ENCODE measurements at places on chromosomes 16 and 17.

- no peak for DNase-seq
Observed at GRCh38 chr17:31147507-31148202, 52.9 kb downstream of the NF1 start.

GRCh38 chr17:38898812-38899348, 26.5 kb upstream of the LASP1NB start:
- DNase-seq = no peak

GRCh38 chr16:10992797-10993196, 48.4 kb downstream of the CLEC16A start:
- no peak for DNase-seq

- DNase-seq = no peak
Observed at GRCh38 chr16:75226550-75227360, 8.0 kb downstream of the CTRB1 start.

GRCh38 chr17:11882716-11883115, 114.6 kb downstream of the ZNF18 start:
- no peak for DNase-seq

DNA sequence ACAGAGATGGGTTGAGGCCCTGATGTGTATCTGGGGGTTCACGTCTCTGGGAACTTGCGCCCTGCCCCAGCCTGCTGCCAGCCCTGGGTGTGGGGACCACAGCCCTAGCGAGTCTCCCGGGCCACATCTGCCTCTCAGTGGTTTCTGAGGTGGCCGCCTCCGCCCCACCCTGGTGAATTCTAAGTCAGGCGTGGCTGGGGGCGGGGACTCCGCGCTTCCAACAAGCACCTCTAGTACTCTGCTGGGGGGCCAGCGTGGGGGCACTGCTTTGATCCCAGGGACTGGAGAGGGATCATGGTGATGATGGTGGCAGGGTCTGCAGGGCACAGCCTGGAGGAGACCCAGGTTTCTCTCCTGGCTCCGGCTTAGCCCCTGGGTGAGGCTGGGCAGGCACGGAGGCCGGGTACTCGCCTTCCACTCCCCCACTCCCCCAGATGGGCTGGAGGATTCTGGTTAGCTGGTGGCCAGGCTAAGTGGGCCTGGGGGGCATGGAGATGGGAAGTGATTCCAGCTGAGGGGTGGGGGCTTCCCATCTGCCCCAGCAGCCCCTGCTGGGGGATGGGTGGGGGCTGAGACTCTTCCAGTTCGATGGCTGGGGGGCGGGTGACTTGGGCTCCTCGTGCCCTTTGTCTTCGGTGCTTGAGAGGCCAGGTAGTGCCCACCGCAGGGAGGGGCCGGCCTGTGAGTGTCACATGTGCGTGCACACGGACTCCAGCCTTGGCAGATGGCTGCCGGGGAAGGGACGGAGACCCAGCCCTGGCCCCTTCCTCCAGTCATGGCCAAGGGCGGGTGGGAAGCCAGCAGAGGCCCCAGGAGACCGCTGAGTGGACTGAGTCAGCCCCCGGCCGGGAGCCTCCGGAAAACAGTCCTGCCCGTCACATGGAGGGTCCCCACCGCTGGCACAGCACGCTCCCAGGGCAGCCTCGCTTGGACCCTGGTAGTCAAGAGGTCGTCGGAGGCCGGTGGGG, 3.9 kb downstream of the GLIS2 start:
- DNase-seq = no peak

DNA sequence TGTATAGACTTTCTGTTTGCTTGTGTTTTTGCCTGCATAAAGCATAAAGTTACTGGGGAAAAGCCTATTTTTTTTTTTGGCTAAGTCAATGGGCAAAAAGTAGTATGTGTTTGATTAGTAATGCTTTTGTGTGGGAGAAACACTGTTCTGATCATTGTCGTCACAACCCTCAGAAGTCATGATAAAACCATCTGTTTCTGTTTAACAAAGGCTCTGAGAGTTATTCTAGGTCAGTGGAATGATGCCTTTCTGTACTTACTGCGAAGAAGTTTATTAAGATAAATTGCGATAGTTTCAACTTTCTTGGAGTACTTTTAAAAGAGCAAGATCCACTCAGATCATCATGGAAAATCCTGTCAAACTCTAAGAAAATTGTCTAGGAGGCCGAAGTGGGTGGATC, 80.9 kb downstream of the PRKCA start:
- no peak for DNase-seq

- DNase-seq = no peak
Observed at GRCh38 chr17:47692895-47693730, 848 bp upstream of the TBKBP1 start.

DNA sequence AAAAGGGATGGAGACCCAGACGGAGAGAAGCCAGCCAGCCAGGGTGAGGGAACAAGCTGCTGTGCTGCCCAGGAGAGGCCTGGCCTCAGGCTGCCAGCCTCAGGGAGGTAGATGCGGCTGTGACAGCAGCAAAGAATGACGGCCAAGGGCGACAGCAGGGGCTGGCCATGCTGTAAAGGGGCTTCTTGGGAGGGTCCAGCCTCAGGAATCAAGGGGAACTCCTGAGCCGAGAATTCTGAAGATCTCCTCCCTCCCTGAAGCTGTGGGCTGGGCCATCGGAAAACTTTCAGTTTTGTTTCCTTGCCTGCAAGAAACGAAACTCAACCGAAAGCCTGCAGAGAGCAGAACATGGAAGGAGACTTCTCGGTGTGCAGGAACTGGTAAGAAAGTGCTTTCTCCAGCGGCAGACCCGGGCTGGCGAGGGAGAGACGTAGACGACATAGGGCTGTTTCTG, at the start of gene XAF1:
TSS of gene XAF1 (plus strand) at position 316 of the 454 bp plus-strand sequence. CDS start at position 349, 33 bp downstream.
- DNase-seq = no peak

DNA sequence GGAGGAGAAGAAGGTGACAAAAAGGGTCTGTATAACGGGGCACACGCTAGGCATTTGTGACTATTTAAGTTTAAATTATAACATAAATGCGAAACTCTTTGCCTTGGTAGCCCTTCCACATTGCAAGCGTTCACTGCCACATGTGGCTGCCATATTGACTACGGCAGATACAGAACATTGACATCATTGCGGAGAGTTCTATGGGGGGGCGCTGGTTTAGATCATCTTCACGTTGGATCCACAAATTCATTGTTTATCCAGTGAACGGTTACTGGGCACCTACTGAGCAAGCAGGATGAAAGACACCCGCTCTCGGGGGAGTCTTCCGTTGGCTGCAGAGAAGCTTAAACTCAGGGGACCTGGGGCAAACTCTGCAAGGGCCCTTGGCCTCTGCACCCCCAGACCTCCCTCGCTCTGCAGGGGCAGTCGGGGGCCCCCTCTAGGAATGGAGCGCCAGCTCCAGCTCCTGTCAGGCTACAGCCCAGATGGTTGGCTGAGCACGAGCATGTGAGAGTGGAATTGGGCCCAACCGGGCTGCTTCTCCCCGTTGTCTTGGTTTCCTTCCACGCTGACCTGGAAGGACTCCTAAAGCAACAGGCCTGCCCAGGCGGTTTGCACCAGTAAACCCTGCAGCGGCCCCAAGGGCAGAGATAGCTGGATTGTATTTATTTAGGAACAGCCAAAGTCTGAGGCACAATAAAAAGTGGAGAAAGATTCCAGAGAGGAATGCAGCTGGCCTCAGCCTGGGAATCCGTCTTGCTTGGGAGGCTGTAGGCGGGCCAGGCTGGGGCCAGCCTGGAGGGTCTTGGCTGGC, 172.2 kb downstream of the SEC14L1 start:
- DNase-seq = no peak

DNA sequence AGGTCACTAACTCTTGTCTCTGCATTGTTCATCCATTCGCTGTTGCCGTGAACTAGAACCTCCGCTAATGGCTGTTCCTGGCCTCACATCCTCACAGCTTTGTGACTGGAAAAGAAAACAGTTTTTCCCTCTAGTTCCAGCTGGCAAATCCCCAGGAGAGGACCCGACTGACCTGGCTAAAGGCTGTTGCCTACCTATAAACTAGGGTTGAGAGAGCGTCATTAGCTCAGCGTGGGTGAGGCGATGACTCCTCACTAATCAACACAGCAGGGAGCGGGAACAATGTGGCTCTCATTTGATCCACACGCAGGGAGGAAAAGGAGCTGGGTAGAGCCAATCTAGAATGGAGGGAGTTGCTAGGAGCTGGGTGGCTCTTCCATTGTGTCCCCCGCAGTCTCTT, 282.1 kb upstream of the IRX5 start:
- no peak for DNase-seq

DNA sequence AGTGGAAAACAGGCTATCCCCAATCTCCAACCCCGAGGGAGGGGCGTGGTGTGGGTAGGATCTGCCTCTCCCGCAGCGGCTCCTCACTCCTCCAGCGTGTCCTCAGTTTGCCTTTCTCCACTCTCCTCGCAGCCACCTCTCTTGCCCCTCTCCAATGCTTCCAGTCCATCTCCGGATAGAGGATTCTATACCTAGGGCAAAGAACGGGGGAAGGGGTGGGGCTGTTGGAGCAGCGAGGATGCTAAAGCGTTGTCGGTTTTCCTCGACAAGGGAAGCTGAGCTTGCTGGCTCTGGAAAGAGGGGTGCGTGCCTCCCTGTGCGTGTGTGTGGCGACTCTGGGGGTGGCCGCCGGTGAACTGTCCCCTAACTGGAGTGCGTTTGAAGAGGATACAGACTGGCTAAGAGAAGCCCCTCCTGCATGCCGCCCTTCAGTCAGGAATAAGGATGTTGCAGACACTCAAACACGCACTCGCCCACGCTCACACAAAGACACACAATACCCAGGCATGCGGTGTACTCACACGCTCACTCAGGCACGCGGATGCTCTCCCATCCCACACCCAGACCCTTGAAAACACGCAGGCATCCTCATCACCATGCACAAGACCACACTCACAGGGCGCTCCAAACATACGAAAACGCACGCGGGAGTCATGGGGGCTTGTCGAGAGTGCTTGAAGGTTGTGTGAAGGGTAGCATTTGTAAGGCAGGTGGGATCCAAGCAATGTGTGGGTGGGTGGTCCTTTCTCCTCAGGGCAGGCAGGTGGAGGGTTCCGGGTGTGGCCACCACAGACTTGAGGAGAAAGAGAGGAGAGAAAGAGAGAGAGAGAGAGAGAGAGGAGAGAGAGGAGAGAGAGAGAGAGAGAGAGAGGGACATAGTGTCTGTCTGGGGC, 655 bp upstream of the GPR139 start:
- no peak for DNase-seq

- no peak for DNase-seq
Observed at GRCh38 chr16:67917852-67918236, 13.8 kb downstream of the CTRL start.

- no peak for DNase-seq
Observed at GRCh38 chr17:45332989-45333701, 16.3 kb upstream of the MAP3K14 start.

GRCh38 chr17:48181653-48182052, 74.1 kb downstream of the SNX11 start:
- DNase-seq = no peak

- no peak for DNase-seq
Observed at GRCh38 chr17:9887508-9887907, 17.6 kb downstream of the RCVRN start.

GRCh38 chr16:75233611-75233938, 14.8 kb downstream of the CTRB1 start:
- no peak for DNase-seq

GRCh38 chr17:751269-752001, 629 bp downstream of the GEMIN4 start:
- peak; percentile 43 for DNase-seq

DNA sequence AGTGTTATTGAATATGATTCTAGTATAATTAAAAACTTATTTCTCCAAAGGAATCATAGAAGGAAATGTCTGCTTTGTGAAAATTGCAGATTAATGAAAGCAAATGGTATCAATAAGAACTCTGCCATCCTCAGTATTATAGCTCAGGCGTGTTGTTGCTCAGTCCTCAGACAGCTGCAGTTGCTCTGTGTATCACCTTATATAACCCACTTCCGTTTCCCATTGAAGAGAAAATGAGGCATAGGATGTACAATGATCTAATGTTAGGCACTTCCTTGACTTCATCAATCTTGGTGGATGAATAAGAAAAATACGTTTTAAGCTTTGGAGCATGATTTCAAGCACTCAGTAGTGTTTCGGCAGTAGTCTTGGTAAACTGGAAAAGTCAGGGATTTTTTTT, 14.1 kb downstream of the MFSD11 start:
- no peak for DNase-seq

- no peak for DNase-seq
Observed at GRCh38 chr17:58680038-58680369, 11.8 kb downstream of the TEX14 start.

DNA sequence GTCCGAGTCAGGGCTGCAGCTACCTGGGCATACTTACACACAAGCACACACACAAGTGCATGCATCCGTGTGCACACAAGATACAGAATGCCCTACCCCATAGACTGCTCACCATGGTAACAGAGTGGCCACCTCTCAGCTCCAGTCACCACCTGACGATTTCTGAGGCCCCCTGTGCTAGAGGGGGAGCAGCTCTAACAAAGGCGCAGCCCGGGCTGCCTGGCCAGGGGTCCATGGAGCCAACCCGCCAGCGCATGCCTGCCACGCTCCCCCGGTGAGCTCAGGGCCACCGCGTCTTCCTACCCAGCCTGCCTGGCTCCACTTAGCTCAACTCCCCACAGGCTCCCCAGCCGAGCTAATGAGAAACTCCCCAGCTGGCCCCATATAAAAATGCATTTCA, 75.5 kb downstream of the ZNF423 start:
- DNase-seq = no peak

- DNase-seq = peak; percentile 47
Observed at GRCh38 chr16:50152351-50152806, 727 bp upstream of the TENT4B start.

- DNase-seq = no peak
Observed at GRCh38 chr17:37360632-37361031, 15.2 kb upstream of the C17orf78 start.

- DNase-seq = no peak
Observed at GRCh38 chr17:77880711-77881450, 77.6 kb upstream of the TNRC6C start.

GRCh38 chr17:57585341-57586195, 159.5 kb downstream of the CCDC182 start:
- DNase-seq = no peak

DNA sequence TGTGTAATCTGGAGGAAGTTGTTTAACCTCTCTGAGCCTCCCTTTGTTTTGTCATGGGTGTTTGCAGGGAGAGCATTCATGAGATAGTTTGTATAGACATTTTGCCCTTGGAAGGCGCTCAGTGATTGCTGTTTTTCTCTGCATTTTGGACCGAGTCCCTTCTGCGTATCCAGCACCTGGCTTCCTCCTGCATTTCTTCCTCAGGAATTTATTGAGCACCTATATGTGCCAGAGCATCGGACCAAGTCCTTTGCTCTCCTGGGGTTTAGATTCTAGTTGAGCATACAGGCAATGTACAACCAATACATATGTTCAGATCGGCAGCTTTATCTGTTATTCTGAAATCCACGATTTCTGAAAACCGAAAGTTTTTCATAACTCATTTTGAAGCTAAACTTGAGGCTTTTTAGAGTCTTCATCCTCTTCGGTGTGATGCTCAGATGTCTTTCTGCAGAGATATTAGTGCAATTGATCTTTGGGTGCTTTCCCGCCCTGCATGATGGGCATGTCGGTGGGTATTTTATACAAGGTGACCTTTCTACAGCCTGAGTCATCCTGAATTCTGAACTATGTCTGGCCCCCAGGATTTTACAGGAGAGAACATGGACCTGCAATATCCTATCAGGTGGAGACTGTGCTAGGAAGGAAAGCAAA, 4.1 kb downstream of the IL4R start:
- no peak for DNase-seq

All from liver (tissue), 10 donors.